ENCODE measurements at places on chromosomes 7 and 10.
A peak's percentile ranks its signal among the peaks of the same experiment; 100 is the strongest.

DNA sequence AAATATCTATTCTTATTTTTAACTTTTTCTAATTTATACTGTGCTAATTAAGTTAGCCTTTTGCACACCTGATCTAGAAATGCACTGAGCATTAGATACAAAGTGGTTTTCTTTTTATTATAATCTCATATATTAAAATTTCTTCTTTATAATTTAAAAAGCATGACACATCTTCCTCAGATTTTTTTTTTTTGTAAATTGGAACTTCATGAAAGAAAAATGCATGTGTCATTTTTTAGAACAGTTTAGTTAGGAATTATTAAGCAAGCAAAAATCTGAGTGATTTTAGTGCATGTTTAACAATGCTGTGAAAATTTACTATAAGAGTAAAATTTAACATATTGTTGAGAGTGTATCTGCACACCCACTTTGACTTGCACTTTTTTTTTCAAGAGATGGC, 367.9 kb downstream of the TFEC start:
- no peak for DNase-seq

- no peak for DNase-seq
Measured at GRCh38 chr10:129761197-129761972, 202.7 kb downstream of the EBF3 start.

- no peak for DNase-seq
Measured at GRCh38 chr7:2604608-2605174, 27.1 kb upstream of the TTYH3 start.

DNA sequence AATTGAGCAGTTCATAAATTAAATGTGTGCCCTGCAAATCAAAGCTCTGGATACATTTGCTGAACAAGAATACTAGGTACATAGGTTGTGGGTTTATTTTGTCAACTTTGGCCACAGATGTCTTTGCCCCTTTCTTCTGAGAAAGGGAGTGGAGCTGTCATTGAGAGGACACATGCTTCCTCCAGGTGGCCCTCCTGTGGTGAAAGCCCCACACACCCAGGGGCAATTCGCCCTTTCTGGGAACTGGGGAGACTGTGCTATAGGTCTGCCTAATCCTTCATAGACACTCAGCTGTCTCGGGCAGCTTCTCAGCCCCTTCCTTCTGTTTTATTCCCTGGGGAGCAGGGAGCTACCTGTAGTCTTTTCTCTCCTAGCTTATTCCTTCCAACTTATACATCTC, 605.7 kb upstream of the DPP6 start:
- no peak for DNase-seq

GRCh38 chr10:21675157-21675796, 141.2 kb downstream of the MLLT10 start:
- peak; percentile 16 for DNase-seq

GRCh38 chr7:18189500-18190126, 162.0 kb upstream of the PRPS1L1 start:
- no peak for DNase-seq

Measured in stimulated activated naive CD4-positive, alpha-beta T cell treated with Interleukin-2 at 50 U/mL for 16 hours (primary cell).